SJSA1 (cell line): ENCODE measurements at places on chromosomes 1 and 21. TPM values are rescaled to one million over a fixed set of nuclear protein-coding genes. Genes with fewer than 3 reads are reported as not detected.

Gene TTLL10
- total RNA-seq: not detected in 2 replicates

GRCh38 chr1:44407430-44408211 is 2.6 kb downstream of the RNF220 start:
- peaks cover 87% of the 10 kb centered on the region for H3K27me3 ChIP-seq
- H3K36me3 ChIP-seq: no peaks in the 10 kb centered on the region
- no peak overlapping the region for H3K4me3 ChIP-seq
- peaks cover 23% of the 10 kb centered on the region for H3K4me1 ChIP-seq
- no peak overlapping the region for H3K27ac ChIP-seq

DNA sequence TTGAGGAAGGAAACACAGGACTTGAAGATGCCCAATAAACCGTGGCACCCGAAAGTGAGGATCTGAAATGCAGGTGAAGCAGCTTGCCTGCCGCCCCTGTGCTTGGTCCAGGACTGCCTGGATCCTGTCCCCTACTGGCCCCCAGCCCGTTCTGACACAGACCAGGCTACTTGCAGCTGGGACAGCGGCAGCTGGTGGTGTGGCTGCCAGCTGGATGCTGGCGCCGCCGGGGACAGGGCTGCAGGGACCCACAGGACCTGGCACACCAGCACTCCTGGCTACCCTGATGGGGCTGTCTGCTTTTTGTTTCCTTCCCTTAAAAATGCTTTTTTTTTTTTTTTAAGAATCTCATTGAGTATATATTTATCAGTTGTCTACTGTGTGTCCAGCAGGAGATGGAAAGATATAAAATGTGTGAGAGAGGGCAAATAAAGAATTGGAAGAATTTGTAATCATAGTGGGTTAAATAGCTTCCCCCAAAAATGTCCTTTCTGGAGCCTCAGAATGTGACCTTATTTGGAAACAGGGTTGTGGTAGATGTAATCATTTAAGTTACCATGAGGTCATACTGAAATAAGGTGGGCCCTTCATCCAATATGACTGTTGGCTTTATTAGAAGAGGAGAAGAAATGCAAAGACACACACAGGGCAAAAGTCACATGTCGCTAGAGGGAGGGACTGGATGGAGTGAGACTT is 165.6 kb downstream of the DSCAM start:
- no peaks in the 10 kb centered on the region for H3K36me3 ChIP-seq
- no peaks in the 10 kb centered on the region for H3K27me3 ChIP-seq
- DNase-seq: no peak
- no peak overlapping the region for H3K27ac ChIP-seq

Gene EPS8L3
- not detected in 2 replicates for total RNA-seq

Gene OR6K3
- total RNA-seq: not detected in 2 replicates

Gene AZIN2
- total RNA-seq: 3.0 and 9.7 TPM in 2 replicates

Gene TMEM50B
- total RNA-seq: 39.7 and 39.9 TPM in 2 replicates

- no peak for DNase-seq
- no peak overlapping the region for H3K27ac ChIP-seq
- H3K4me3 ChIP-seq: no peak overlapping the region
- H3K36me3 ChIP-seq: no peaks in the 10 kb centered on the region
- H3K4me1 ChIP-seq: 0 out of 2 replicates have a peak, but pooled peaks cover 3% of the 10 kb centered on the region
- no peaks in the 10 kb centered on the region for H3K27me3 ChIP-seq
Observed at GRCh38 chr1:187413405-187414169, 584.8 kb downstream of the PLA2G4A start.

DNA sequence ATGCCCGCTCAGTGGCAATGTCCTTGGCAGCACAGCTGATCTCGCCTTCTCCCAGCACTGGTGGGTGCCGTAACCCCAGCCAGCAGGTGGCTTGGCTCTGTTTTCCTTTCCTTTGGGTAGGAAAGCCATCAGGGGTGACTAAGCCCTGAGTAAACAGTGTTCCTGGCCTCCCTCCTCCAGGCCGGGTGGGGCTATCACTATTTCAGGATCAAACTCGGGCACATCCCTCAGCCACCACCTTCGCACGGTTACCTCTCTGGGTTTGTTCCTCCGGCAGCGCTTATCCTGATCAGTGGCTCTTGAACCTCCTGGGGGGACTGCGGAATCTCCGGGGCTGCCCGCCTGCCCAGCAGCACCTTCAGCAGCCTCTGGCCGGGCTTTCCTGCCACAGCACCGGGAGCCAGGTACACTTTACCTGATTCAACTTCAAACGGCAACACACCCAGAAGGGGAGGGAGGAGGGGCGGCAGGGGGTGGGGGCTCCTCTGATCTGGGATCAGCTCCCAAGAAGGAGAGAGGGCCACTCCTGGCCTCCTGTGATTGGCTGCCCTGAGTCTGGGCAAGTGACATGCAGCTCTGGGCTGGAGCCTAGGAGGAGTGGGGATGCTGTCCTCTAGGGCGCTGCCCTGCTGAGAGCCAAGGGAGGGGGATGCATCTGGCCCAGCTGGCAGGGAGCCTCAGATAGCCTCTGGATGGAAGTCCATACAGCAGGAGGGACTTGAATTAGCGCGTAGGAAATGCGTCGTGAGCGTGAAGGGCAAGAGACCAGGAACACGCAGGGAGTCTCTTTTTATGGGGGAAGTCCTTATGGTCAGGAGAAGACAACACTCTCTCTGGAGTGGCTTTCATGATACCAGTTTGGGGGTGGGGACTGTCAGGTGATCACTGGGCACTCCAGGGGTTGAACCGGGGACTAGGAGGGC is at the start of gene ASCL5:
Gene ASCL5 (minus strand): TSS at position 353 of the 923 bp plus-strand sequence. CDS start 11,812 bp downstream, outside the sequence.
- no peaks in the 10 kb centered on the region; the same call in 1 of the 2 replicates for H3K4me1 ChIP-seq
- no peaks in the 10 kb centered on the region for H3K36me3 ChIP-seq
- no peak within 1 kb of the TSS for H3K4me3 ChIP-seq
- no peak within 1 kb of the TSS for H3K27ac ChIP-seq

- no peaks in the 10 kb centered on the region for H3K36me3 ChIP-seq
- peak; percentile 60 for DNase-seq
- H3K27me3 ChIP-seq: no peaks in the 10 kb centered on the region
- H3K4me3 ChIP-seq: no peak overlapping the region
Observed at GRCh38 chr1:209398313-209398991, 185.1 kb upstream of the CAMK1G start.

Gene C1orf94
- total RNA-seq: 0.39 TPM in 1 of 2 replicates, not detected in the other

DNA sequence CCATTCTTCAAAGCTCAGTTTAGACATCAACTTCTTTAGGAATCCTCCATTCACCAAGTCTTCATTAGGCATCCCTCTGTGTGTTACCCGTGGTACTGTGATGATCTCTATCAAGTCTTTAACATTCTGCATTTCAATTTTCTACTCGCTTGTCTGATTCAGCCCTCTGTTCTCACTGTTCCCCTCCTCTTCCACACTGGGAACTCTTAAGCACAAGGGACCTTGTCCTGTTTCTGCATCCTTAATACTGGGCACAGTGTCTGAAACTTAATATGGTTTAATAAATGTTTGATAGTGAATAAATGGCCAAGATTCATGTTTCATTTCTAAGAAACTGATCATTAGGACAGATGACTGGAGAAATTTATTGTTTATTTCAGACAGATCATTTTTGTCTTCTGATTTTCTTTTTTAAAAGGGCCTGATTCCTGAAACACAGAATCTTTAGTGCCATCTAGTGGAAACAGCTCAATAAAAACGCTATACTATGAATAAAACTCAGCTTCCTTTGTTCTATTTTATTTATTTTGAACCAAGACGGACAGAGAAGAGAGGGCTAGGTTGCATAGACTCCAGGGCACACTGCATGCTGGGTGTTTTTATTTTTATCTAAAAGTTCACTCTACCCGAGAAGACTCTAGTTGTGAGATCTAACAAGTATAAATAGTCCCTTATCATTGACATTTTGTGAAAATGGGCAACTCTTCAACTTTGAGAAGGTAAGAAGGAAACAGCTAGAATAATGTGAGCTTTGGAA is 7.0 kb upstream of the TRIM45 start:
- no peak overlapping the region for H3K27ac ChIP-seq
- no peaks in the 10 kb centered on the region for H3K27me3 ChIP-seq
- no peaks in the 10 kb centered on the region for H3K4me1 ChIP-seq
- DNase-seq: peak; percentile 50
- H3K36me3 ChIP-seq: no peaks in the 10 kb centered on the region
- H3K4me3 ChIP-seq: no peak overlapping the region

DNA sequence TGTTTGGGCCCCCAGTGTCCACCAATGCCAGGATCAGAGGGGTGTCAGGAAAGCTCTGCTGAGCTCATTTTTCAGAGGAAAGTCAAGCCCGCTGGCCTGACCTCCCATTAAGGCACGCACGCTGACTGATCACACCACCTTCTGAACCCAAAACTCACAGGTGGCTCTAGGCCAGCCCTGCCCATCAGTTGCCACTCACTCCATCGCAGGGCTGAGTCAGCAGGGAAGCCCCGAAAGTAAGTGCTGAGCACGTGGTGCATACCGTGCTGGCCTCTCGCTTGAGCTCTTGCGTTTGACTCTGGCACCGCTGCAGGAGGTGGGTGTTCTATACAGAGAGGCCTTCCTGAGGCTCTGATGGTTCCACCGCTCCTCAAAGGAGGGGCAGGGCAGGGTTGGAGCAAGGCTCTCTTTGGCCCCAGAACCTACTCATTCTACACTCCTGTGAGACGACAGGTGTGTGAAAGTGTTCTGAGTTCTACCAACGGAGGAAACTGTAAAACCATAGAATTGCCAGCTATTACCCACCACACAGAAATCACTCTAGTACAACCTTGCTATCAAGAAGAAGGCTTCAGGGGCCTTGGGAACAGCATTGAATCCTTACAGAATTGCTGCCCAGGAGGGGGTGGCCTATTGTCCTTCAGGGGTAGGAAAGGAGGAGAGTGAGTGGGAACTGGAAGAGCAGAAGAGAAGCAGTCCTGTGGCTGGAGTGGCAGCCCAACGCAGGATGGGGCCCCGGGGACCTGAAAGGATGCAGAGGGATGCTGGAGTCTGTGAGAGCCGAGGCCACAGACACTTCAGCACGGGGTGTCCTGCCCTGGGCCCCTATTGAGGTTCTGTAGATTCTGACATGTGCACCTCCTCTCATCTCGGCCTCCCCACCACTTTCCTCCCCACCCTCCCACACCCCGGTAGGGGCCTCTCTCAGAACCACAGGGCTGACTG is 214.7 kb upstream of the EDN2 start:
- no peaks in the 10 kb centered on the region for H3K27me3 ChIP-seq
- no peak overlapping the region for H3K27ac ChIP-seq
- no peaks in the 10 kb centered on the region for H3K36me3 ChIP-seq
- no peaks in the 10 kb centered on the region for H3K4me1 ChIP-seq
- DNase-seq: no peak

Gene TMPRSS15
- total RNA-seq: not detected in 2 replicates

DNA sequence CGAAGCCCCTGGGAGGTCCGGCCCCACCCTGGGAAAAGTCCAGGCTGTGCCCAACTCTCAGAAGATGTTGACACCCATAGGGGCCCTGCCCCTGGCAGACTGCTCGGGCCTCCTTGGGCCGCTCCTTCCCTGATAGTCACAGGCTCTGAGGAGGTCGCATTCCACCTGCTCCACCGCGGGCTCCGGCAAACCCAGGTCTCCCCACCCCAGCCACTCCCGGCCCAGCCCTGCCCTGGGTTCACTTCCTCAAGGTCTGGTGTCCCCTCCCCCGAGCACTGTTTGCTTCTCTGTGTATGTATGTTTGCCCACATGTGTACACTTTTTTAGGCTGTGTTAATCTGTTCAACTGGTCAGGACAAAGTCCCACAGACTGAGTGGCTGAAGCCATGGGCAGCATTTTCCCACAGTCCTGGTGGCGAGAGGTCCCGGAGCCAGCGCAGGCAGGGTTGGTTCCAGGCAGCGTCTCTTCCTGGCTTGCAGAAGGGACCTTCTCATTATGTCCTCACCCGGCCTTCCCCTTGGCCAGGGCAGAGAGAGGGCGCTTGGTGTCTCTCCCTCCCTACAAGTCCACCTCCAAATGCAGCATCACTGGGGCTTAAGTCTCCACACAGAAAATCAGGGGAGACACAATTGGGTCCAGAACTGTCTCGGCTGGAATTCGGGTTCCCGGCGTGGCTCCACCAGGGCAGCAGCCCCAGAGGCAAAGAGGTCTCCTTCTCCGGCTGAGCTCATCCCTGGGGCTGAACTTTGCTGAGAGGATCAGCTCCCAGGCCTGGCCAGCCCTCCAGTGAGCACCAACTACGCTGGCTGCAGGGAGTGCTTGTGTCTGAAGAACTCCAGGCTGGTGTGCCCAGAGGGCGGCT is 10.5 kb upstream of the PRXL2B start:
- no peak overlapping the region for H3K4me3 ChIP-seq
- peaks cover 9% of the 10 kb centered on the region for H3K4me1 ChIP-seq
- DNase-seq: no peak
- no peaks in the 10 kb centered on the region for H3K36me3 ChIP-seq
- H3K27me3 ChIP-seq: peaks cover 6% of the 10 kb centered on the region
- H3K27ac ChIP-seq: no peak overlapping the region

Gene SRRM1
- 30.1 and 35.9 TPM in 2 replicates for total RNA-seq

Gene ACOT11
- total RNA-seq: 0.85 and 1.3 TPM in 2 replicates

DNA sequence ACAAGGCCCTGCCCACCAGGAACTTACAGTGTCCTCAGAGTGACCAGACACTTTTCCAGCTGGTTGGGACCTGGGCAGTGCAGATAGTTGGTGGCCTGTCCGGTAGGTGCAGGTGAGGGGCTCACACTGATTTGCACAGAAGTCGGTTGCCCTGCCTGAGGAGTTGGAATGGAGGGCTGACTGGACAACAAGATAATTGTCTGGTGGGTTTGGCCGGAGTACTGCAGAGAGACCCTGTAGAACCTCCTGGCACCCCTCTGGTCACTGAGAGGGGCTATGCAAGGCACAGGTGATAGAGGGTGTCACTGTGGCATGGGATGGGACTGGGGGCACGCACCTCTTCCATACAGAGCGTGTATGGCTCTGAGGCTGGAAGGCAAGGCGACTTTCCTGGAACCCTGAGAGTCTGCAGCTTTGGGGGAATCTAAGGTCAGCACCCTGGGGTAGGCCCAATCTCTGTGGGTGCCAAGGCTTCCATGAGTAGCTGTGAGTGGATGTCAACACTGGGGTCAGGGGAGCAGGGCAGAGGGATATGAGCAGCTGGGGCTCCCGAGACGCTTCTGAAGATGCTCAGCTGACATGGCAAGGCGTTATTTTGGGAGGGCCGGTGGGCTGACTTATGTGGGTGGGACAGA is 7.6 kb upstream of the PLA2G2D start:
- no peak overlapping the region for H3K4me3 ChIP-seq
- H3K27ac ChIP-seq: no peak overlapping the region
- H3K27me3 ChIP-seq: peaks cover 8% of the 10 kb centered on the region; the same call in 1 of the 2 replicates
- DNase-seq: no peak
- H3K4me1 ChIP-seq: no peaks in the 10 kb centered on the region

DNA sequence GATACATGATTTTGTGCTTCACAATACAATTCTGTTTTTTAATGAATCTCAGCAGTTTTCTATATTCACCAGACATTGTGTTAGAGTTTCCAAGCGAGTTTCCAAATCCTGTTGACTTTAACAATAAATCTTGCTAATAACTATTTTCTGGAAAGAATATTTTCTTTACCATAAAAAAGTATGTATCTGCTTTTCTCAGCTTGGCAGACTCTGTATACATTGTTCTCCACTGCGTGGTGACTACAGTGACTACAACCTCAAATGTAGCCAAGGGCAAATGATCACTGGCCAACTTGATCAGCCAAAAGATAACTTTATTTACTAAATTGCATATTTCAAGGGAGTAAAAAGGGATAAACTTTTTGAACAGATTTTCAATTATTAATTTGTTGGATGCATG is 325.9 kb upstream of the ADAMTS5 start:
- H3K4me3 ChIP-seq: no peak overlapping the region
- DNase-seq: no peak
- H3K4me1 ChIP-seq: peaks cover 11% of the 10 kb centered on the region; the same call in 1 of the 2 replicates
- H3K27me3 ChIP-seq: no peaks in the 10 kb centered on the region

Gene CAPZB
- total RNA-seq: 143 and 225 TPM in 2 replicates
